Osteoblast (primary cell): ENCODE measurements at places on chromosomes 4 and X.

GRCh38 chrX:106897259-106897658, 5.9 kb downstream of the RIPPLY1 start:
- no peak overlapping the region for H3K4me3 ChIP-seq
- peak overlapping the region; percentile 11 for H3K27ac ChIP-seq
- peaks cover 36% of the 10 kb centered on the region for H3K4me1 ChIP-seq
- DNase-seq = peak; percentile 86
- no peaks in the 10 kb centered on the region for H3K36me3 ChIP-seq
- peaks cover 2% of the 10 kb centered on the region for H3K27me3 ChIP-seq

- H3K27me3 ChIP-seq = no peaks in the 10 kb centered on the region
- no peak overlapping the region for H3K4me3 ChIP-seq
- DNase-seq = no peak
- no peaks in the 10 kb centered on the region for H3K36me3 ChIP-seq
- H3K4me1 ChIP-seq = no peaks in the 10 kb centered on the region
These were observed 129.7 kb upstream of the USP38 start for GRCh38 chr4:143054971-143055370.

- no peaks in the 10 kb centered on the region for H3K27me3 ChIP-seq
- H3K36me3 ChIP-seq = no peaks in the 10 kb centered on the region
- no peak for DNase-seq
- H3K4me1 ChIP-seq = no peaks in the 10 kb centered on the region
- H3K27ac ChIP-seq = no peak overlapping the region
These were observed 148.3 kb upstream of the NHS start for GRCh38 chrX:17226736-17227135.

DNA sequence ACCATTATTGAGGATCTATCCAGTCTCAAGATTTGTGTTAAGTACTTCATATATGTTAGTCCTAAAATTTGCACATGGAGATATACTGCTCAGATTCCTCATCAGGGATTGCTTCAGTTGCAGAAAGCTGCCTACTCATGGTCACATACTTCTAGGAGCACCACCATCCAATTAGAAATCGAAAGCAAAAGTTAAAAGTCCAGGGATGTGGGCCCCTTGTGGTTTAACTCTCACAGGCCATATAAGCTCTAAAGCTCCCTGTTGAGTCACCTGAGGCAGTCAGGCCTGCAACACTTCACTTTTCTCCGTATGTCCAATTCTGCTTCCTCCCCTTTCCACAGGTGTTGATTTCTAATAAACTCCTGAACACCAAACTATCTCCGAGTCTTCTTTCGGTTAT, 84.2 kb downstream of the CNOT6L start:
- no peak overlapping the region for H3K27ac ChIP-seq
- no peak overlapping the region for H3K4me3 ChIP-seq
- no peaks in the 10 kb centered on the region for H3K36me3 ChIP-seq
- DNase-seq = no peak
- H3K4me1 ChIP-seq = no peaks in the 10 kb centered on the region

GRCh38 chr4:146191766-146192458, 16.4 kb downstream of the LSM6 start:
- no peak overlapping the region for H3K27ac ChIP-seq
- H3K27me3 ChIP-seq = no peaks in the 10 kb centered on the region
- no peak overlapping the region for H3K4me3 ChIP-seq
- no peak for DNase-seq
- peaks cover 25% of the 10 kb centered on the region for H3K36me3 ChIP-seq

- H3K36me3 ChIP-seq = no peaks in the 10 kb centered on the region
- H3K27ac ChIP-seq = no peak overlapping the region
- peaks cover 6% of the 10 kb centered on the region for H3K27me3 ChIP-seq
- no peaks in the 10 kb centered on the region for H3K4me1 ChIP-seq
These were observed 188.2 kb upstream of the ATP6AP2 start for GRCh38 chrX:40392599-40392998.

DNA sequence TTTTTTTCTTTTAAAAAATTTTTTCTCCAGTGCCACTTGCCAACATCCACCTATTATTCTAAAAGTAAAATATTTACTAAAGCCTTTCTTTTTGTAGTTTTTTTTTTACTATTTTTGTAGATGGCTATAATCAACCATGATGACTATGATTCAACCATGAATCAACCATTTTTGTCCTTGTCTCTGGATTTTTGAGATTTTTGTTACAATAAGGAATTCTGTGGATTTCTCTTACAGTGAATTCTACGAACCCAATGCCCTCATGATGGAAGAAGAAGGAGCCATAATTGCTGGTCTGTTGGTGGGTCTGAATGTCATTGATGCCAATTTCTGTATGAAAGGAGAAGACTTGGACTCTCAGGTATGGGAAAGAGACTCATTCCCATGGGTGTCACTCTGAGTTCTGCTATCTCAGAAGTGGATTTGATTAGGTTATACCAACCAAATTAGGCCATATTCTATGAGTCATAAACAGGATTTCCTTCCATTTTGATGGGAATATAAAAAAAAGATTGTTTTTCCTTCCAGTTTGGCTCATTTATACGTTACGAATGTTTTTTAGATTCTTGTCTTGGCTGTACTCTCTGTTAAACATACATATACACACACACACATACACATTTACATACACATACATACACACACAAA, 46.7 kb downstream of the RUFY3 start:
- H3K27ac ChIP-seq = peak overlapping the region; percentile 81
- DNase-seq = peak; percentile 74
- H3K27me3 ChIP-seq = no peaks in the 10 kb centered on the region

- peak overlapping the region; percentile 95 for H3K4me3 ChIP-seq
- peak; percentile 87 for DNase-seq
- peak overlapping the region; percentile 72 for H3K27ac ChIP-seq
- H3K4me1 ChIP-seq = peaks cover 17% of the 10 kb centered on the region
- peaks cover 5% of the 10 kb centered on the region for H3K36me3 ChIP-seq
These were observed 829 bp downstream of the ELOVL6 start for GRCh38 chr4:110197529-110198042.

DNA sequence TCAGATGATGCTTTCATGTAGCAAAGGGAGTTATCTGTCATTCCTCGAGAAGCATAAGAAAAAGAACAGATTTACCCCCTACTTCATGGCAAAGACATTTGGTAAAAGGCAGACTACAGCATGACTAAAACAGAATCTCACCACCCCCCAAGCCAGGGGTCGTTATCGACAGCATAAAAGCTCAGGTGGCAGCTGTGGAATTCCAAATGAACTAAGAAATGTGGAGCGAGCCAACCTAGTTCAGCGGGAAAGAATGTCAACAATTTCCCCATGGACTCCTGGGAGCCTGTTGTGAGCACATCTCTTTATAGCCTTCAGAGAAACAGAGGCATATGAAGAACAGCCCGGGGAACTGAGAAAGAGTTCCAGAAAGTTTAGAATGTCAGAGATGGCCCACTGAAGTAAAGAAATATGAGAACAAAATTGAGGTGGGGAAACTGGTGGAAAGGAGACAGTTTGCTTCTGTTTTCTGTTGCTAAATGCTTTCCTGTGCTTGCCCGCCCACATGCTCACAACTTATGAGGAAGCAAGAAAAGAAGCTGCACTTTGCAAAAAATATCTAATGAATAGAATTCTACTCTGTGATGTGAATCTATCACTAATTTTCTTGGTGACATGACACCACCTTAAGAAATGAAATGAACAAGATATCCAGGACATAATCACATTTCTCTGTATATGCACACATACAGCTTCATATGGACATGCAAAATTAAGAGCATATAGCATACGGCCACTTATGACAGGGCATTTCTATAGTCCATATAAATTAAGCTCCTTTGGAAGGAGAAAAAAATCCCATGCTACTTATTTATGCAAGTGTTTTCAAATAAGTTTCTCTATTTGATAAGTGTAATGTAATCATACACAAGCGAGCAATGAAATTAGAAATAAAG, 135.3 kb upstream of the MID1 start:
- H3K27me3 ChIP-seq = no peaks in the 10 kb centered on the region
- H3K27ac ChIP-seq = peak overlapping the region; percentile 89
- H3K4me3 ChIP-seq = no peak overlapping the region
- H3K36me3 ChIP-seq = no peaks in the 10 kb centered on the region
- peak; percentile 65 for DNase-seq
- peaks cover 19% of the 10 kb centered on the region for H3K4me1 ChIP-seq
